Fibroblast of the conjunctiva (primary cell): ENCODE measurements at places on chromosomes 5 and 9.
A peak's percentile ranks its signal among the peaks of the same experiment; 100 is the strongest.

DNA sequence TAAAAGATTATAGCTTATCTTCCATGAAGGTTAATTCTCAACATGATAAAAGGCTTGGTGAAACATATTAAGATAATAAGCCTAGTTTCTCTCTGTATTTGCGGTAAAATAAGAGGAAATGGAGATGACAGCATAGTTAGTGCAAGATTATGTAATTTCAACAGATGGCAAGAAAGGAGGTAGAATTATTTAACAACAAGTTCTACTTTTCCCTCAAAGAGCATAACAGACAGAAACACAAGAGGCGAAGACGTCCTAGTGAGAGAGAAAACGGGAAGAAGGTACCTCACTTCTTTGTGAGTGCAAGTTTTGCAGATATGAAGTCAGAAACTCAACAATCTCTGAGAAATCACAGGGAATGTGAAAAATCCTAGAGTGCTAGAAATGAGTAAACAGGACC is 144.8 kb upstream of the ADCY2 start:
- no peak for DNase-seq

DNA sequence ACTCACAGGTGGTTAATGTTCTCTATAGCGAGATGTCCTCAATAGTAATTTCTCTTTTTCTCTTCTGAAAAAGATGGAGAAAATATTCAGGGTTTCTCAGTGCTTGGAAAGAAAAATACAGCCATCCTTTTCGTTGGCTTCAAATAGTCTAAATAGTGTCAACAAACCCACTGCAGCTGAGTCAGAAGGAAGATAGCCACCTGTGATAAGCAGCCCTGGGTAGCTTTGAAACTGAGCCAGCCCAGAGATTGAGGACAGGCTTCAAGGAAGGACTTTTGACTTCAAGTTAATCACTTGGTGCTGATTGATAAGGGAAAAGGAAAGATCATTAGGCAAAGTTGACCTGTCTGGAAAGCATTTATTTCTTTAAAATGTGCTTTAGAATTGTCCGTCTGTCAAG is 78.7 kb upstream of the TYRP1 start:
- DNase-seq = no peak

GRCh38 chr5:33049842-33050241 is 338.7 kb downstream of the NPR3 start:
- peak; percentile 37 for DNase-seq

DNA sequence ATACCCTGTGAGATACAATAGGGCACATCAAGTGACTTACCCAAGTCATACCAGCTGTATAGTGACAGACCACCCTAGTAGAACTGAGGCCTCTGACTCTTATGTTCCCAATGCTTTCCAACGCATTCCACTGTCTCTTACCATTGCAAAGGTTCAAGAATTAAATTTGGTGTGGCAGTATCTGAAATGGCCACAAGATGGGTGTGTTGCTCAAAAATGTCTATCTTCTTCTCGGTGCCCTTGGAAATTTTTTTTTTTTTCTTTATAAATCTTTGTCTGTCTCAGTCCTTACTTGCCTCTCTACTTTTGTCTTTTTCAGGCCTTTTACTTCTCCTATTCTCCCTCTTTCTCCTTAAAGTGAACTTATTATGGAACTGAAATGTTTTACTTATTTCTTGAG is 48.4 kb downstream of the GPR21 start:
- DNase-seq = peak; percentile 33

- no peak for DNase-seq
Observed at GRCh38 chr5:90917928-90918668, 359.5 kb downstream of the ADGRV1 start.

DNA sequence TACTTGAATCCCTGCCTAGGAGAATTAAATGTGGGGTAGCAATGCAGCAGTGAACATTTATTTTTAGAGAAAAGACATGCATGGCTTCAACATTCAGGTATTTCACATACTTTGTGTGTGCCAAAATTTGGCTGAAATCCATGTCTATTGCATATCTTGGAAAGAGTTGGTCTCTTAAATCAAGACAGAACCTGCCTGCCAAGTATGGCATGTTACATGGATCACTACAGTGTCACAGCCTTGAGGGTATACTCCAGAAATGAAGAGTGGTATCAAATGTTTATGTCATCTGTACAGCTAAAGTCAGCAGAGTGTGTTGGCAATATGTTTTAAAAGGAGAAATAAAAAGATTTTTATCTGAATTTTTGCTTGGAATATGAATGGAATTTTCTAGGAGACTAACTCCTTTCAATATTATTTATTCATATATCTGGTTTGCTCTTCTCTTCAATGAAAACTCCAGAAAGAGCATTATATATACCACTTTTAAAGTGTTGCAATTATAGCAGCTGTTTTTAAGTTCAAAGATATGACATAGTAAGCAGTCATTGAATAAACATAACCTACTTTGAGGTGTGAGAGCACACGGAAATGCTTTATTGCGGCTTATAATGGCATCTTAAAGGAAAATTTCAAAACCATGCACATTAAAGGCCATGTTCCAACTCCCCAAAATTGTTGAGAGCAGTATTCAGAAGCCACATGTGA is 95.4 kb upstream of the MINAR2 start:
- no peak for DNase-seq

DNA sequence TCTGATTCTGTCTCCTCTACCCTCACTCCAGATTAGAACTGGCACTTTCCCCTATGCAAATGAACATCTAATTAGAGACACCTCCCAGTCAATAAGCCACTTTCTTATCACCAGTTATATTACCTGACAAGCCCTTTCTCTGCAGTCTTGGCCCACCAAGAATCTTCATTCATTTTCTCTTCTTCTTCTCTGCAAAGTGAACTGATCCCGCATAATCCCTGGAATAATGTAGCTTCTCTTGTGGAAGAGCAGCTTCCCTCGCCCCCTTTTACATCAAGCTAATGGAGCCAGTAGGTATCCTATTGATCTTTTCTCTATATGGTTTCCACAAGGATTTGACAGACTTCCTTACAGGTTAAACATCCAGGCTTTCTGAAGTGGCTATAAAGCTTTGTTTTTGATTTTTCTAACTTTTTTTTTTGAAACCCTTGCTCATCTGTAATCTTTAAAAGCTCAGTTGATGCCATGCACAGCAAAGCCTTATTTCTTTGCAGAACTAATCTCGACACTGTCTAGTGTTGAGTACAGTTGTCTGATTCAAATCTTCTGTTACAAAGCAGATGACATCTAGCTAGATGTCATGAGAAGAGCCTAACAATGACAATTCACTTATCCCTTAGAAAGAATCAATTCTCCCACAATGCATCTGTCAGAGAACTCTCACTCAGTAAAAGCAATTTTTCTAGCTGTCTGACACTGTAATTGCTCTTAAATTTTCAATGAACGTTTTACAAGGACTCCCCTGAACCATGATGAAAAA is 281.4 kb downstream of the ISL1 start:
- no peak for DNase-seq

DNA sequence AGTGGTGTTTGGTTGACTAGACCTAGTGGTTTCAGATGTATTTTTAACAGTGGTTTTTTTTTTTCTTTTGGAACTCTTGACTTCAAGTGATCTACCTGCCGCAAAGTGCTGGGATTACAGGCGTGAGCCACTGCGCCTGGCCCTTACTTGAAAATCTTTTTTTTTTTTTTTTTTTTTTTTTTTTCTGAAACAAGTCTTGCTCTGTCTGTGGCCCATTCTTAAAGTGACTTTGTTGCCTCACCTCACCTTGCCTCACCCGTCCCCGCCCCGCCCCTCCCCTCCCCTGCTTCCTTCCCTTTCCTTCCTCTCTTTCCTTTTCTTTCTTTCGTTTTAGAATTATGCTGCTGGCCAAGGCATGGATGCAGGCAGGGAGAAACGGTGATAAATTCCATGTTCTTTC is 26.0 kb downstream of the GPBP1 start:
- no peak for DNase-seq

GRCh38 chr5:74517700-74518099 is 122.8 kb downstream of the ENC1 start:
- peak; percentile 75 for DNase-seq

GRCh38 chr9:134449180-134449916 is 123.1 kb downstream of the RXRA start:
- peak; percentile 95 for DNase-seq

- DNase-seq = no peak
Observed at GRCh38 chr9:87630266-87630665, 95.7 kb upstream of the CTSL start.

GRCh38 chr9:1267581-1267980 is 217.4 kb downstream of the DMRT2 start:
- DNase-seq = no peak

DNA sequence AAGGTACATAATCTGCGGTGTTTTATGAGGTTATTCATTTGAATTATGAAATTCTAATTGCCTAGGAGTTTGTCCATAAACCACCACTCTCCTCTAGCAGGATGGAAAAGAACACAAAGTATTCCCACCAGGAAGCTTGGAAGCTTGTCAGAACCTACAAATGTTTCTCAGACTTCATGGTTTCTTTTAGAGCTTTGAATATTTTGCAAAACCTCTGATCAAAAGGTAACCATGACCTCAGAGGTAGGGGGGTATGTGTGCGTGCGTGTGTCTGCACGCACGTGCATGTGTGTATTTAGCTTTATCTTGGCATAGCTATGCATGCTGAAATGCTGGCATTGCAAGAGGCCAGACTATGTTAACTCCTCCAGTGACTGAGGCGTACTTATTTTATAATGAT is 847.0 kb downstream of the TLE1 start:
- no peak for DNase-seq

GRCh38 chr5:169548315-169548714 is 35.3 kb upstream of the SPDL1 start:
- peak; percentile 65 for DNase-seq

DNA sequence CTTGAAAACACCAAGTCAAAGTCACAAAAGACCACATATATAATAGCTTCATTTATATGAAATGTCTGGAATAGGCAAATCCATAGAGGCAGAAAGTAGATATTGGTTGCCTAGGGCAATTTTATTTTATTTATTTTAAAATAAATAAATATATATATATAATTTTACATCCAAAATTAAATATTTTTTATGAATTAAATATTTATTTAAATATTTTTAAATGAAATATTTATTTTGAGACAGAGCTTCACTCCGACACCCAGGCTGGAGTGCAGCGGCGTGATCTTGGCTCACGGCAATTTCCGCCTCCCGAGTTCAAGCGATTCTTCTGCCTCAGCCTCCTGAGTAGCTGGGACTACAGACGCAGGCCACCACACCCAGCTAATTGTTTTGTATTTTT is 58.9 kb upstream of the ATG10 start:
- no peak for DNase-seq

DNA sequence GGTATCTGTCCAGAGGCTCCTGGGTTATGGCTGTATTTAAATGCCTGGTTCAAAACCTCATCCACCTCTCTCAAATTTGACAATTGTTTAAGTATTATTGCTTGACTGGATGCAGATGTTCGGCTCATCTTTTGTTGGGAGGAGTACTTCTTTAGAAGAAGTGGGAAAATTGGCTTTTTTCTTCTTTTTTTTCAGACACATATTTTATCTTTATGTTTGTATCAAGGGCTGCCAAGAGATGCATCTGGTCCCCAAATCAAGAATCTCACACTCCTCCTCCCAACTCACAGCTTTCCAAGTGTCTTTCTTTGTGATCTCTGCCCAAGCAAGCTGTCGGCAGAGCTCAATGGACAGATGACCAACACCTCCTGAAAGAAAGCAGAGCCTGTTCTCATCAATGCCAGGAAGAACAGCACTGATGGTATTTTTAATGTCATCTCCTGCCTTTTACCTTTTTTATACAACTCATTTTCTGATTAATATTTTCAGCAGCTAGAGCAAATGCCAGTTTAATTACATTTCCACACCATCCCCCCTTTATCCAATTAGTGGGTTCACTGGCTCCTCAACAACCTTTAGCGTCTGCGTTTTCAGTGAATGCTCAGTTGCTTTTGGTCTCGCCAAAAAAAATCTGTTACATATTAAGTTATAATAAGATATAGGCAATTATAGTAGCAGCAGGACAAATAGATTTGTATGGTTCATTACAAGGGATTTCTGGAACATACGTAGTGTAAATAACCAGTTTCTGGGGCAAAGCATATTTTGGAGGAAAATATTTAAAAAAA is 110.3 kb upstream of the SLIT3 start:
- DNase-seq = no peak

- no peak for DNase-seq
Observed at GRCh38 chr5:140982083-140982716, 15.9 kb downstream of the PCDHAC2 start.

GRCh38 chr9:109908459-109909390 is 128.7 kb downstream of the PALM2AKAP2 start:
- DNase-seq = no peak

DNA sequence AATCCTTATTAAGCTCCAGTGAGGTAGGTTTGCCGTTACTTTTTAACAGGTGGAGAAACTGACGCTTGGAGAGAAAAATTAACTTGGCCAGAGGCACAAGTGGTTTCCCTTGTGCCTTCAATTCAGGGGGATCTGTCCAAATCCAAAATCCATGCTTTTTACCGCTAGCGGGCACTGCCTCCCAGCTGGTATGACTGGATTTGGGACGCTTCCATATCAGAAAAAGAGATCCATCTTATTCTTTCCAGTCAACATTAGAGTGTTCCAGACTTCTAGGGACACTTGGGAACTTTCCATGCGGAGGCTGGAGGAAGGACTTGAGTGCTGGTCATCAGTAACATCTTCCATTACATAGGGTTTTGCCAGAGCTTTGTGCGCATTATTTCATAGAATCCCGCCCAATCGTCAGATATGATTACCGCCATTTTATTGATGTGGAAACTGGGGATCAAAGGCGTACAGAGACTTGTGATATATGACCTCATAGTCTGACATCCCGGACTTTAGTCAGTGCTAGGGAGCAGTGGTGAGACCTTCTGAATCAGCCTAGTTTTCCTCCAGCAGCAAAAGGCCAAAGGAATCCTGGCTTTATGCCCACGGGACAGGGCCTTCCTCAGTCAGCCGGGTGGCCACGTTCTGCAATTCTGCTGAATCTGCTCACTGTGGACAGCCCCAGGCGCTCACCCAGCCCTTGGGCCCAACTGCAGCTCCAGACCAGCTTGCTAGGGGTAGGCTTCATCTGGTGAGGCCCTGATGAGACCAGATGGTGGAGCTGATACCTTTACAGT is 1.1 kb upstream of the GNPDA1 start:
- no peak for DNase-seq

DNA sequence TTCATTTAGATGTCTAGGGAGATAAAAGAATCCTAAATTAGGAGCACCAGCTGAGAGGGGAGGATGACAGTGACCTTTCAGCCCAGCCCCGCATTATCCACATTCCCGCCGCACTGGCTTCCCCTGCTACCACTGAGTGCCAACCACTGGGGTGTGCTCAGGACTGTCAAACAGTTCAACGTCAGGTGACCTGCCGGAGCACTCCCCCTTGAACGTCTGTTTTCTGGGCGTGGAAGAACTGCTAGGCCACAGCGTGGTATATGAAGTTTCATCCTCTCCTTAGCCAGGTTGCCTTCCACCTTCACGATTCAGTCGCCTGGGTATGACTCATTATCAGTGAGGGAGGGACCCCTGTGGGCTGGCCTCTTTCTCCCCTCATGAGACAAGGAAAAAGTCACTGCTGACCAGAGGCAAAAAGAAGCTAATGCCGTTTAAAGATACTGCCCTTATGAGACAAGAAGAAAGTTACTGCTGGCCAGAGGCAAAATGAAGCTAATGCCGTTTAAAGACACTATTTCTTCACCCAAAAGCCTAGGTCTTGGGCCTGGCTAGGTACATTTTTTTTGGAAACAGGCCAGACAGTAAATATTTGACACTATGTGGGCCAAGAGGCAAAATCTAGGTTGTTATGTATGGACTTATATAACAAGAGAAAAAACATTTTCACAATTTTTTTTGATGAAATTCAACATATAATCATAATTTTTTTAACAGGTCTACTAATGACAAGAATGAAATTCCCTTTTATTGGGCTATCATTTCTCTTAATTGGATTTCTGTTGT is 4.6 kb downstream of the NMRK1 start:
- no peak for DNase-seq
